NK-92 treated with Interleukin-12 subunit alpha and Interleukin-12 subunit beta, amount 100 ng/mL, for 24 hours (cell line): ENCODE measurements at places on chromosomes 3 and 15.

DNA sequence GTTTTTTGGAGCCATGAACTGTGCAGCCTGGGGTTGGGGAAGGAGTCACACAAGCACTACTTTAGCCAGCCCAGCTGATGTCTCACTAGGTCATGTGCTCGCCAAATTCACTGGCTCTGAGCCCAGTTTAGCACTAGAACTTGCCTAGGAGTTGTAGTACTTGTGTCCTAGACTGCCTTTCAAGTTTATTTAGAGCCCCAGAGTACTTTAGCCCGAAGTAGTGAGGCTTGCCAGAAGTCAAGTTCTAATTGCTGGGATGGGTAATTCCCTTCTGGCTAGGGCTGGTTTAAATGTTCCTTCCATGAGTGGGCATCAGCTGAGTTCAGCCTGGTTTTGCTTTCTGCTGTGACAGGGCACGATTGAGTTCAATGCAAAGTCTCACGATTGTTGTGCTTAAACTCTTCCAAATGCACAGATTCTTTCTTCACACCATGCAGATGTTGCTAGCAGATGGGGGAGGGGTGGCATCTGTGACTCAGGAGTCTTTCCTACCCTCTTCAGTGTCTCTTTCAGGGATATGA, 228.2 kb upstream of the ZPLD1 start:
- DNase-seq: no peak

DNA sequence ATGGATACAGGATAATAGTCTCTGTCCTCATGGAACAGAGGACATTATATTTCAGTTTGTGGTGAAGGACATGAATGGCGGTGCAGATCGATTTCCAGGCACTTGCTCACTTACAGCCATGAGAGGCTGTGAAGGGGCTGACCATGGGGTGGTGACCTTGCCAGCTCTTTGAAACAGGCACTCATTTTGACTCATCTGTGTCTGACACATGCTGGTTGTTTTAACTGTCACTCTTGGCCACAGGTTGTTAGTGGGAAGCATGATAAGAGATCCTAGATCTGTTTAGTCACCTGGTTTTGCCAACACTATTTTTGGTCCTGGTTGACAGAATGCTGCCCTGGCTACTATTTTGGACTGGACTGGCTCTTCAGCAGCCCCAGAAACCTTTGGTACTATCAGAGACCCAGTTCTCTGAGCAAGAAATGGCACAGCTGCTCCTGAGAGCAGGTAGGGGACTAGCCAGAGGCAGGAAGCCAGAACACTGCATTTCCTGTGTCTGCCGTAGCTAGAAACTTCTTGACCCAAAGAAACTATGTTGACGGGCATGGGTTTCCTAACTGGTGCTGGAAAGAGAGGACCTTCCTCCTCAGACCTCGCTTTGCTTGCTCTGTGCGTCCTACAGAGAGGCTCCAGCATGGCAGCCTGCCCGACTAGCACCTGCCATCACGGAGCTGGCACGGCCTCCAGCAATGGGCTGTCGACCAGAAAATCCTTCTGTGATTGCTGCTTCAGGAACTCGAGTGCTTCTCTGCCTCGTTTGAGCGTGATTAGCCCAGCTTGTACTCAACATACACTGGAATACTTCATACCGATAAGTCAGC, 6.3 kb downstream of the PXYLP1 start:
- peak; percentile 21 for DNase-seq

- no peak for DNase-seq
Observed at GRCh38 chr3:192408007-192408646, 319.2 kb downstream of the FGF12 start.

GRCh38 chr3:105653868-105654267, 214.9 kb downstream of the CBLB start:
- DNase-seq: no peak

GRCh38 chr3:53231532-53232511, 24.0 kb downstream of the TKT start:
- no peak for DNase-seq

GRCh38 chr15:71013446-71013845, 101.8 kb upstream of the THSD4 start:
- no peak for DNase-seq

GRCh38 chr3:134649106-134649705, 1.6 kb downstream of the KY start:
- DNase-seq: no peak
